ENCODE measurements at places on chromosomes 12 and 14.

GRCh38 chr12:25034676-25035075, 85.8 kb upstream of the BCAT1 start:
- no peak for DNase-seq

DNA sequence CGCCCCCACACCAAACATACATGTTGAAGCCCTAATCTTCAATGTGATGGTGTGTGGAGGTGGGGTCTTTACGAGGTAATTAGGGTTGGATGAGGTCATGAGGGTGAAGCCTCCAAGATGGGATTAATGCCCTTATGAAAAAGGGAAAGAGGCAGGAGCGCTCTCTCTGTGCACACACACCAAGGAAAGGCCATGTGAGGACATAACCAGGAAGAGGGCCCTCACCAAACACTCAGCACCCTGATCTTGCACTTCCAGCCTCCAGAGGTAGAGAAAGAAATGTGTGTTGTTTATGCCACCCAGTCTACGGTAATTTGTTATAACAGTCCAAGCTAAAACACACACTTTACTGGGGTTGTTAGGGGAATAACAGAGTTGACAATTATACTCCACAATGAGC, 14.6 kb upstream of the PITPNM2 start:
- no peak for DNase-seq

DNA sequence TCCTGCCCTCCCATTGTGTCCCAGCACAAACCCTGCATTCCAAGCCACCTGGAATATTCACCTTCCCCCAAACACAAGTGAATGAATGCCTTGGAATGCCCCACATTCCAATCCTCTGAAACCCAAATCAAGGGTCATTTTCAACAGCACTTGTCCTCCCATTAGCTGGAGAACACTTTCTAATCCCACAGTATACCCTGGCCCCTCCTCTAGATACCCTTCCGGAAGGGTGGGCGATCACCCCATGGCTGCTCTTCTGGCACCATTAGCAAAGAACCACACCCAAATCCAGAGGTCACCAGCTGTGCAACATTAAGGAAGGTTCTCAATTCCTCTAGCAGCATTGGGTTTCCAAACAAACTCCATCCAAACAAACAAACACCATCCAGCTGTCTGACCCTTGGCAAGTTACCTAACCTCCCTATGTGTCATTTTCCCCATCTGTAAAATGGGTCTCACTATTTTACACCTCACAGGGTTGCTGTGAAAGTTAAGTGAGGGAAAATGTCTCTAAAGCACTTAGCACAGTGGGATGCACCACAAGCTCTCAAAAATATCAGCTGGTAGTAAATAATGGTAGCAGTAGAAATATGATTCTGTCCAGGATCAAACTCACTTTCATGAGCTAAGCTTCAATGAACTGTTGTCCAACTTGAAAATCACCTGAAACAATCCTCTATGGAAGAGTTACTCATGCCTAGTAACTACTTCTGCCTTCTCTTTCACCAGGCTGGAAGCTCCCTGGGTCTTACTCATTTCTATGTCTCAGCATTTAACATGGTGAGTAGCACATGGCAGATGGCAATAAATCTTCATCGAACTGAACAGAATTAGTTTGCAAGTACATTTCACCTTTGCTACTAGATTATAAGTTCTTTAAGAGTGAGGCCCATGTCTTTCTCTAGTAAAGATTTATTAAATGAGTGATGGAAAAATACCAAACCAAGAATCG, 5.3 kb downstream of the NUAK1 start:
- peak; percentile 37 for DNase-seq

DNA sequence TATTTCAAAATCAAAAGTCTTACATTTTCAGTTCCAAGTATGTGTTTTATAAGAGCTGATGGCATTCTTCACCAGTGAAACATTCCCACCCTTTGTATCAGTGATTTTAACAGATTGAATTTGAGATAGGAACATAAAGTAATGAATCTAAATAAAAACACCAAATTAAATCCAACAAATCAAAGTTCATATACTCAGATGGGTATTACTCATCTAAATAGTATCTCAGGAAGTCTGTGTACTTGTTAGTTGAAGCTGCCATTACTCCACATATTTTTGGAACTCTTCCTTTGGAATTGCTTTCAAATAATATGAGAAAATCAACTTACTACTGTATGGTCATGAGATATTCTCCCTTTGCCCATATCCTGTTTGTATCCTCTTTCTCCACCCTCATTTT, 89.1 kb downstream of the MIA2 start:
- DNase-seq: no peak

- DNase-seq: no peak
These were observed 909 bp upstream of the TAOK3 start for GRCh38 chr12:118373616-118374015.

DNA sequence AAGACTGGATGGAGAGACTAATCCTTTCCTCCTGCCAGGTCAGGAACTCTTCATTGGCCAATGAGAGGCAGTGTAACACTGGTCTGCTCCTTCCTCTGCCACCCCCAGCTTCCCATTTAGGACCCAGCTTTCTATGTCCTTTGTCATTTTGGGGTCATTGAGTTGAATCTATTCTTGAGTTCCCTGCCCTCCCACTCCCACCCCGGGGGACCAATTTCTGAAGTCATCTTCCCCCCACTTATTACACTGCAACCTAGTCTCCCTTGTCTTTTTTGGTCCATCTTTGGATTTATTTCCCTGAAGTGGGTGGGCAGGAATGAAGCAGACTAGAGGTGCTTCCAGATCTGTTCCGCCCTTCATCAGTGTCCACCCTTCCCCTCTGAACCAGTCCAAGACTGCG, 7.6 kb upstream of the ITGA5 start:
- no peak for DNase-seq

- no peak for DNase-seq
These were observed 88.2 kb downstream of the DUSP16 start for GRCh38 chr12:12474471-12474928.

DNA sequence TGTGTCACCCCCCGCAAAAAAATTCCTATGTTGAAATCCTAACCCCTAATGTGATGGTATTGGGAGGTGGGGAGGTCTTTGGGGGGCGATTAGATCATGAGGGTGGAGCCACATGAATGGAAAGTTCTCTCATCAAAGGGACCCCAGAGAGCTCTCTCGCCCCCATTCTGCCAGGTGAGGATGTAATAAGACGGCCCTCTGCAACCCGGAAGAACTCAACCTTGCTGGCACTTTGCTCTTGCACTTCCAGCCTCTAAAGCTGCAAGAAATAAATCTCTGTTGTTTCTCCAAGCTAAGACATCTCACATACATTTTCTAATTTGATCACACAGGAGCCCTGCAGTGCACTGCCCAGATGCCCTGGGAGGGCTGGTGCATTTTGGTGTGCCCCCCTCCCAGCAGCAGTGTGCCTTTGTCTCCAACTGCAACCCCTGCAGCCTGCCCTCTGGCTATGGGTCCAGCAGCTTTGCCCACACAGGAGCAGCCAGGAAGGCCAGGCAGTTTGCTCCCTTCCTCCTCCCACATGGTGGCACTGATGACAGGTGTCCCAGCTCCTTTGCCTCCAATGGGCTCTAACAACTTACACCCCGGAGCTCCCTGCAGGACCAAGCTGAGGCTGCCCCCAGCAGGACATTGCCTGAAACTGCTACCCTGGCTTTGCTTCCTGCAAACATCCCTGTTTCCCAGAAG, 59.3 kb downstream of the C14orf132 start:
- peak; percentile 53 for DNase-seq

DNA sequence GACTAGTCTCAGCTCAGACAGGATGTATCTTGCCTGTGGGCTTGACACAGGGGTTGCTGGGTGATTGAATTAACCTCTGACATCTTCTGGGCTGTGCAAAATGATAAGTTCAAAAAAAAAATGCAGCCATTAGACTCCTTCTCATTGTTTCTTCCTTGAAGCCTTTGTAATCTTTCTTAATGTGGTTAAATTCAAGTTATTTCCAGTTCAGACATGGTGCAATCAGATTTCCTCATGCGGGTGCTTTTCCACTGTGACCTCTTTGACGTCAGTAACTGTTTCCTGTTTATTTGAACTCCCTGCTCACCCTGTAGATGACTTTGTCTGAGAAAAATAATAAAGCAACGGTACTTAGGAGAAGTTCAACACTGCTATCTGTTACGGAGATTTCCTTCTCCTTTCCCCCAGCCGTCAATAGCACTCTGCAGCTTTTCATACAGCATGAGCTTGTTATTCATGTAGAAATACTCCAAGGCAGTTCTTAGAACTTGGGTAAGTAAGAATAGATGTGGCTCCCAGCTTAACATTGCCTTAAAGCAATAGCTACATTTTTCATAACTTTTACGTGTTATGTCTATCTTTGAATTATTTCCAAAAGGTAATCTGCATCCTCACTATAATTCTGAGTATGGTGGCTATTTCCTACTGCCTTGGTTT, 155.5 kb downstream of the PRKCH start:
- peak; percentile 94 for DNase-seq

DNA sequence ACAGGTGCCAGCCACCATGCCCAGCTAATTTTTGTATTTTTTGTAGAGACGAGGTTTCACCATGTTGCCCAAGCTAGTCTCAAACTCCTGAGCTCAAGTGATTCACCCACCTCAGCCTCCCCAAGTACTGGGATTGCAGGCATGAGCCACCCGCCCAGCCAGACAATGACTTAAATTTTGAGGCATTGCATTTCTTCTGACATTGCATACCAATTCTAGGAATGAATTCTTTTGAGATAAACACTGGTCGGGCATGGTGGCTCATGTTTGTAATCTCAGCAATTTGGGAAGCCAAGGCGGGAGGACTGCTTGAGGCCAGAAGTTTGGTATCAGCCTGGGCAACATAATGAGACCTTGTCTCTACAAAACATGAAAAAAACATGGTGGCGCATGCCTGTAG, 2.5 kb upstream of the CELA1 start:
- DNase-seq: no peak

GRCh38 chr14:54730156-54730961, 163.4 kb downstream of the SAMD4A start:
- DNase-seq: peak; percentile 62

DNA sequence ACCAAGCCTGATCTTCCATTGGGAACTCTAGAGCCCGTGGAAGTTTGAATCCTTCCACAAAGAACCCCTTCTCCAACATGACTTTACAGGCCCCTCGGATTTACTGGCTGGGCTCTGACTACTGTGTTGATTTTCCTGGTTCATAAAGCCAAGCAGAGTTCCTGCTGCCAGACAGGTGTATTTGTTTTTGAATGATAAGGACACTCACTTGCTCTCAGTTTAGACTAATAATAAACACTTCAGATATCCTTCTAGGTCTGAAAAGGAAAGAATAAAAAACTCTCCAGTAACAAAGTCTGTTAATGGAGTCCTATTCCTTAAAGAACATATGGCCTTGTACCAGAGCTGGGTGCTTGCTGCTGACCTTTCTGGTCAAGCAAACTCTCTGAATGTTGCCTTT, 31.0 kb downstream of the SIX1 start:
- no peak for DNase-seq

- peak; percentile 80 for DNase-seq
These were observed 78.8 kb downstream of the TMCC3 start for GRCh38 chr12:94571556-94571955.

DNA sequence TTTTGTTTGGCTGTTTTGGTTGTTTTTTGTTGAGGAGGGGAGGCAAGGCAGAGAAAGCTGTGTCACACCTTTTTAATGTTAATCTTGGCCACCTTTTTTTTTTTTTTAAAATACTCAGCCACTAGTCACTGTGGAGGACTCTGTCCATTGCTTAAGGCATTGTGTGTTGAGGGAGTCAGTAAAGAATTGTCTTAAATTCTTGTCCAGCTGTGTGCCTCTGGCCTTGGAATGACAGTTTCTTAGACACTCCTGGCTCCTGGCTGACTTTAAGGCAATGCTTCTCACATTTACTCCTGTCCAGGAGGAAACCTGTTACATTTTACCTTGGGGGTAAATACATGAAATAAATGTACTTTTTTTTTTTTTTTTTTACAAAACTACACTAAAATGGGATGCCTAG, 18.1 kb upstream of the SMCO2 start:
- no peak for DNase-seq

Measured in astrocyte of the spinal cord (primary cell).